Activated T-helper 1 cell treated with Interleukin-2 at 50 U/mL for 16 hours (primary cell): ENCODE measurements at places on chromosomes 13 and 19.

DNA sequence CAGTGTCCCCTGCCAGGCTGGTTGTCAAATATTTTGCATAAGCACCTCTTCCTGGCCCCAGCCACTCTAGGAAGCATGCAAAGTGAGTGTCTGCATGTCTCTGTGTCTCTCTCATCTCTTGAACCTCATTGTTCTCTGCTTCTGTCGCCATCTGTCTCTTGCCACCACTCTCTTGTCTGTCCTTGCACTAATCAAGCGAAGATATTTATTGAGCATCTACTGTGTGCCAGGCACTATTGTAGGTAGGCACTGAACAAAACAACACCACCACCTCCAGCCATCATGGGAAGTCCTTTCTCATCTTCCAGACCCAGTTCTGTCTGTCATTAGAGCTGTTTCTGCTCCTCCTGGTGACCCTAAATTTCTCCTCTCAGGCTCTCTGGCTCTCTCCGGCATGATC is 52.0 kb upstream of the SHKBP1 start:
- DNase-seq = no peak

DNA sequence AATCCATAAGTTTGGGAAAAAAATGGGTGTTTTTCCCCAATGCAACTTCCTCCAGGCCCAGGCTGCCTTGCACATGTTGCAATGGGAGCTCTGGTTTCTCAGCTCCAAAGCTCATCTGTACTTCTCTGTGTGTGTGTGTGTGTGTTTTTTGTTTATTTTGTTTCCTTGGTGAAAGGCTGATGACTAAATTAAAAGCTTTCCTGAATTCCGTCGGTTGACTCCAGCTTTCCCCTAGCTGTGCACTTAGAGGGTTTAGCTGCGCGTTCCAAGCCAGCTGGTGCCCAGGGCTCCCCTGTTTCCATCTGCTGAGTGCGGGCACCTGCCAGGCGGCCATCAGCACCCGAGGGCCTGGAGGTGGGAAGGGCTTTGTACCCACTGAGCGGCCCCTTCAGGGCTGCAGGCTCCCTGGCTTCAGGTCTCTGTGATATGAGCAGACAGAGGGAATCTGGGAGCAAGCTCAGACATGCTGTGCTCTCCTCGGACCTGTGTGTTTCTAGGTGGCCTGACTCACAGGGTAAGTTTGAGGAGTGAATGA is 129.1 kb upstream of the SOX1 start:
- DNase-seq = no peak

DNA sequence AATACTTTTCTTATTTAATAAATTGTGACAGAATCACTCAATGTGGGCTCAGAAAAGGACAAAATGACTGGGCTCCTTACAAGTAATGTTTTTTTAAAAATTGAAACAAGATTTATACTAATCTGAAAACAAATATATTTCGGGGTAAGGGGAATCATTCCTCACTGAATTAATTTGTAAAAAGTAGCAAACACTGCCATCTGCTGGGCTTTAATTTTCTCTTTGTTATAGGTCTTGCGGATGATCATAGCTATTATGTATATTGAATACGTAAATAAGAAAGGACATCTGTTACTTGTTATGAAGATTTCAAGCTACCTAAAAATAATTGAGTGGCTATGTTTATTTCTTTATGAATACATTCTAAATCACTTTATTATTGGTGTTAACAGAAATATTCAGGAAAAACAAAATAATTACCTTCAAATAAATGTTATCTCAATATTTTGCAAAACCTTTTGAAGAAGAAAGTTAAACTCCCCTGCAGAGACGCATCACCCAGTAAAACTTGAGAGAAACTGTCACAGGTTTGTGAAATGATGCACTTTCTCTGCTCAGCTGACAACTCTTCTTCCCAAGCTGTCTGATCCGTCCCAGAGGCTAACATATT is 17.8 kb upstream of the ENOX1 start:
- no peak for DNase-seq

DNA sequence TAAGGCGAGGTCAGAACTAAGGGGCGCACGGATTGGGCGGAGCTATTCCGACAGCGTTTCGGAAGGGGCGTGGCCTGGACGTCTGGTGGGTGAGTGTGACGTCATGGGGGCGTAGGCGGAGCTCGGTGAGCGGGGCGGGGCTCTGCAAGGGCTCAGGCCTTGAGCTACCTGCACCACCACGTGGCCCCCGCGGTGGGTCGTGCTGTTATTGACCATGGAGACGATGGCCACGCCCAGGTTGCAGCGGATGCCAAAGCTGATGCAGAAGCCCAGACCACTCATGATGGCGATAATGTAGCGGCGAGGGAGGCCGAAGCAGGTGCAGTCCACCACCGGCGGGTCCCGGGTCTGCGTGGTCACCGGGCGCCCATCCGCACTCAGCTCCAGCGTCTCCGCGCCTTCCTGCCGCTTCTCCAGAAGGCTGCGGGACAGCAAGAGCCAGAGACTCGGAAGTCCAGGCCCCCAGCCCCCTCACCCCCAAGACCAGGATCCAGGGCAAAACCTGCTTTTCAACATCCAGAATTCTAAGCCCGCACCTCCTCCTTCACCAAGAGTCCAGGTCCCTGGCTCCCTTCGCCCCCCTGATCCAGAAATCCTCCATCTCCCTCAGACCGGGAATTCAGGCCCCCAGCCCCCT is 4.8 kb downstream of the SLC17A7 start:
- no peak for DNase-seq

- DNase-seq = no peak
These were observed 56.3 kb downstream of the FOXO1 start for GRCh38 chr13:40609972-40610726.
